ENCODE measurements at places on chromosomes 1 and 21.

- no peak for DNase-seq
Measured at GRCh38 chr21:43262427-43262826, 93.6 kb downstream of the CRYAA start.

DNA sequence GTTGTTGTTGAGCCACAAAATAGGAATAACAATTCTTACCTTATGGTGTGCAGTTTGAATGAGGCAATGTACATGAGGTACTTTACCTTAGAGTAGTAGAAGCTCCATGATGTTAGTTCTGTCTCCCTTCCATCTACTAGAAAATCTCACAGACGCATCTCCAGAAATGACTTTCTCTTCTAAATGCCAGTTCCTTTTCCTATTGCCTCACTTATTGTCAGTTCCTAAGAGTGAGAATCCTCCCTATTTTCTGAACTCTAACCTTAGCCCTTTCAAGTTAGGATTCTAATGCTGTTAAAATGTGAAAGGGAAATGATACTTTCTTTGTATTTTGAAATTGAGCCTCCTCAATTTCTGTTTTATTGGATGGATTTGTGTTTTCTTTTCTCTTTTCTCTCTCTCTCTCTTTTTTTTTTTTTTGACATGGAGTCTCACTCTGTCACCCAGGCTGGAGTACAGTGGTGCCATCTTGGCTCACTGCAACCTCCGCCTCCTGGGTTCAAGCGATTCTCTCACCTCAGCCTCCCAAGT lies 18.6 kb upstream of the MAPKAPK2 start:
- no peak for DNase-seq

DNA sequence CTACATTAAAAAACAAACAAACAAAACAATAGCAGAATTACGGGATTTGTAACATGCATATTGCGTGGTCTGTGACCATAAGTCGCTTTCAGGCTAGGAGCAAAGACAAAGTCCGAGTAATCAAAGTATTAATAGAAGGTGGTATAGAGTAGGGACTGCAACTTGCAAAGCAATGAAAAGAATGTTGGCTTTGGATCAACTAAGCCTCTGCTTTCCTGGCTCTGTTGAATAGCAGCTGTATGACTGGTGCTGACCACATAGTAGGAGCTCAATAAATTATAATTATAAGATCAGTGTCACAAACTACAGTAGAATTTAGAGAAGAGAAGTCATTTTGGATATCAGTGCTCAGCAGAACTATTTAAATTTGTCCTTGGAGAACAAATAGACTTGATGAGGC lies 586.4 kb downstream of the DPYD start:
- DNase-seq, result no peak

- DNase-seq, result no peak
Measured at GRCh38 chr1:169484683-169485430, 887 bp downstream of the SLC19A2 start.

- DNase-seq, result no peak
Measured at GRCh38 chr1:51997974-51998382, 7.5 kb upstream of the RAB3B start.

GRCh38 chr1:203628201-203629015 lies 1.8 kb downstream of the ATP2B4 start:
- DNase-seq, result no peak

GRCh38 chr1:234943836-234944402 lies 184.7 kb downstream of the TOMM20 start:
- no peak for DNase-seq

- no peak for DNase-seq
Measured at GRCh38 chr1:183065168-183065706, 42.0 kb downstream of the LAMC1 start.

DNA sequence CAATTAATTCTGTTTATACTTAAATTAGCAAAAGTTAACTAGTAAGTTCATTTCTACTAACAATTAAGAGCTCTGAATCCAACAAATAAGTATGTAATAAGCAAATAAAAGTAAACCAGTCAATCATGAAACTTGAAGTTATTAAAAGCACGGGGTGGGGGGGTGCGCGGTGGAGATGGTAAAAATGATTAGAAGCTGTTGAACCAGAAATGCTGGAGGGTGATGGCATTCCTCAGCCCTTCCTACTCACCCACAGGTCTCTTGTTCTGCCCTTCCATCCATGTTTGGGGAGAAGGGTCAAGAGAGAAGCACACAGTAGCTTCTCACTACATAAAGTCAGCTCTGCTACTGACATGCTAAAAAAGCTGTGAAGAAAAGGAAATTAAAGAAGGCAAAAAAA lies 63.5 kb downstream of the AKT3 start:
- DNase-seq, result no peak

GRCh38 chr1:232610192-232610901 lies 19.6 kb downstream of the SIPA1L2 start:
- no peak for DNase-seq

DNA sequence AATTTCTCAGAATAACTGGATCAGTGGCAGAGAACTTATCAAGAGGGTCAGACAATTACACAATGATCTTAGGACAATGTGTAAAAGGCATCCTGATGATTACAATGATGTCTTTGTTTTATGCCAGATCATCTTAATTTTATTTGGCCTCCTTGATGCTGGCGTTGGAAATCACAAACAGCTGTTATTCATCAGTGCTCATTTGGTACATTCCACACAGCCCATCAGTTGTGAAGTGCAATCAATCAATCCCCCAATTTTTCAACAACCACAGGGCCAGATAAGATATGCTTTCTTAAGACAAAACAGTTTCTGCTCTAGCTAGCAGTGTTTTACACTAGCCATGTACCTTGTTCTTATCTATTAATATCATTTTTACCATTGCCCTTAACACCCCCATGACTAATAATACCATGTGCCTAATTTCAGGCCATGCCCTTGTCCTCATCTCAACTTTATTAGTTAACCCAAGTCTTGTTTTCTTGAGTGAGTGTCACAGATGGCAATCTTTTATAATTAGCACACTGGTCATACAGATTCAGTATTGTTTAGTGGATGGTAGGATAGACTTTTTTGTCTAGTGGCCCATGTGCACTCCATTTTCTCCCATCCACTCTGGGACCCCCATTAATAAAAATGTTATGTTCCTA lies 40.8 kb upstream of the COL24A1 start:
- DNase-seq, result no peak

- DNase-seq, result no peak
Measured at GRCh38 chr1:157390651-157391050, 161.7 kb downstream of the FCRL5 start.

DNA sequence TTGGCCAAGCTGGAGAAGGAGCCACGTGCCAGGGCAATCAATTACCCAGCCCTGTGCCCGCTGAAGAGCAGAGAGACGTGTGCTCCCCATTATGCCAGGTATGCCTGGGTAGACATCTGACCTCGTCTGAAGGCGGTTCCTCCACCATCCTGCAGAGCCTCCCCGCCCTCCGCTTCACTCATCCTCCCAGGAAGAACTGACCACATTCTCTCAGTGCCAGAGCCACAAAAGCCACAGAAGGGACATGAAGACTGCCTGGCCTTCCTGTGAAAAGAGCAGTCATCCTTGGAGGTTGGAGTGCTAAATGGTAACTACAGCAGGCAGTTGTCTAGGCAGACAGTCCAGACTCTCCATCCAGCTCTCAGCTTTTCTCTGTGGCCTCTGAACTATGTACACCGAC lies 12.0 kb downstream of the SYT2 start:
- DNase-seq, result no peak

- DNase-seq, result no peak
Measured at GRCh38 chr1:161177936-161178244, 583 bp upstream of the B4GALT3 start.

DNA sequence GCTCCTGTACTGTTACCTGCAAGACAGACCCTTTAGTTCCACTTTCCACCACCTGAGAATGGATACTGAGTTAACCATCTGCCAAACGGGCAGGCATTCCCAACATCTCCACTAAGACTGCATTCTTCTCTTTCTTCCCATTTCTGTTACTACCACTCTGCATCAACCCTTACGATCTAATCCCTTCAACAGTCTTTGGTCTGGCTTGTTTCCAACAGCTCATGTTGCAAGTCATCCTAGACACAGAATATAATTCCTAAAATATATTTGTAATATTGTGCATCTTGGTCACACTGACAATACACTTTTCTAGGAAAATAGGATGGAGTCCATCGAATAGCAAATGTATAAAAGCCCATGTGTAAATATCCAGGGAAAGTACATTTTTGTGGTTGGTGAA lies 166.7 kb downstream of the SIPA1L2 start:
- DNase-seq, result no peak

DNA sequence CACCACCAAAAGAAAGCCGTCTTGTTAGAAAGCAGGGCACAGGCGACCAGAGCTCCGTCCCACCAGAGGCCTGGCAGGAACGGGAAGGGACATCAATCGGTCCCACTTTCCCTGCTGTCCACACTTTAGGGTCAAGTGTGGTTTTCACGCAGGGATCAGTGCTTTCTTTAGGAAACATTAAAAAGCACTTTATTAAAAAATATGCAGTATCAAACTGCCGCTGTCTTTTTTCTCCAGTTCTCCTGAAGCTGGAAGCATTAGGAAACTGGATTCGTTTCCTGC lies 437 bp downstream of the IFNLR1 start:
- no peak for DNase-seq

DNA sequence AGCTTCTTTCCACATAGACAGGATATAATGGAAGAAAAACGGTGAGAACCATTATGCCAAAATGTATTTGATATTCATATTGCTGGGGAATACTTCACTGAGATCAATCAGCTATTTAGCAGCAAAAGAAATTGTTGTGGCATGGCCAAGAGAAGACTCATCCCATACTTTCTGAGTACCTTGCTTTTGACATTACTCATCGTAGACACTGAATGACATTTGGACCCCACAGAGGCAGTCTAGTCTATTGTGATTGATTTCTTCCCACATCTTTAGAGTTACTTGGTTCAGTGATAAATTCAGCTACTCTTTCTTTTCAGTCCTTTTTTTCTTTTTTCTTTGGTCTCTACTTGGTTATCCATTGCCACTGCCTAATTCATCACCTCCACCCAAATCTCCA lies 22.1 kb downstream of the ATP1B1 start:
- no peak for DNase-seq

GRCh38 chr1:231866392-231867331 lies 240.1 kb downstream of the DISC1 start:
- DNase-seq, result peak; percentile 8

DNA sequence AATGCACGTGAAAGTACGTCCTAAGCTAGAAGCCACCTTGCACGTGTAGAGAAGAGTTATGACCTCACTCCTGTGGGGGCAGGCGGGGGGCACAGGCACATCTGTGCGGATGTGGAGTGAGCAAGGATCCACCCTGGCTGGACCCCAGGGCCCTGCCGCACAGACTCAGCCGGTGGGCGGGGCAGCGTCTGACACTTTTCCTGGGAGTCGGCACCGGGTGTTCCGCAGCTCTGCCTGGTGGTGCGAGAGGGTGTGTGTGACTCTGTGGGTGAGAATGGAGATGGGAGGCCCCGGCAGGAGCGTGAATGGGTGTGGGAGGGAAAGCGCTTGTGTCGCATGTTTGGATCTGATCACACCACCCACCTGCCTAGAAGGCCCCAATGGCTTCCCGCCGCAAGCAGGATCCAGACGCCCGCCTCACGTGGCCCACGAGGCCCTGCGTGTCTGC lies 29.5 kb downstream of the RAP1GAP start:
- DNase-seq, result no peak

DNA sequence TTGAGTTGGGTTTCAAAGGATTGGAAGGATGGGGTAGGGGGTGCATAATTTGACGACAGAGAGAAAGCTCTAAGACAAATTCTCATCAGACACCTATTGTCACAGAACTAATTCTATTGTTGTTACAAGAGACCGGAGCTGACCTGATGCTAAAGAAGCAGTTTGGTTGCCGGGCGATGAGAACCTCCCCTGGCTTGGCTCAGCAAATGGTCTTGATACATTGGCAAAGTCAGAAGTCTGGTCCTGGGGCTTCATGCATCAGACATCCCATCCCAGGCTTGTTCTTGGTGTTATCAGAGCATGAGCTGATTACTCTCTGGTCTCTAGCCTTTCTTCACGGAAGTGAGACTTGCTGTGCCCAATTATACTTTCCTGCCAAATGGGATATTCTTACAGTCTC lies 15.4 kb downstream of the TRIM67 start:
- DNase-seq, result no peak

DNA sequence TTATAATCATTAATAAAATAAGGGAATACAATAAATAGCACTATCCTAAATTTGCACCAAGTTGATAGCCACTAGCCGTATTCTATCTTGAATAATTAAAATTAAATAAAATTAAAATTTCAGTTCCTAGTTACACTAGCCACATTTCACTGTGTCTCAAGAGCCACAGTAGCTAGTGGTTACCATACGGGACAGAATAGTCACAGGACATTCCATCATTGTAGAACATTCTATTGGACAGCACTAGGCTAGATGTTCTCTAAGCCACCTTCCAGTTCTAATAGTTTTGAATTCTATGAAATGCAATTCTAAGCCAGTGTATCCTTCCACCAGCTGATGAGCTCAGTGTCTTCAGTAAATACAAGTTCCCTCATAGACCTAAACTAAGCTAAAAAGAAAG lies 71.1 kb upstream of the GOLT1A start:
- no peak for DNase-seq

GRCh38 chr1:166511761-166512160 lies 327.5 kb upstream of the POGK start:
- no peak for DNase-seq

GRCh38 chr1:97936976-97937375 lies 16.1 kb upstream of the DPYD start:
- DNase-seq, result no peak

GRCh38 chr21:44818640-44819011 lies 764 bp upstream of the SUMO3 start:
- no peak for DNase-seq

DNA sequence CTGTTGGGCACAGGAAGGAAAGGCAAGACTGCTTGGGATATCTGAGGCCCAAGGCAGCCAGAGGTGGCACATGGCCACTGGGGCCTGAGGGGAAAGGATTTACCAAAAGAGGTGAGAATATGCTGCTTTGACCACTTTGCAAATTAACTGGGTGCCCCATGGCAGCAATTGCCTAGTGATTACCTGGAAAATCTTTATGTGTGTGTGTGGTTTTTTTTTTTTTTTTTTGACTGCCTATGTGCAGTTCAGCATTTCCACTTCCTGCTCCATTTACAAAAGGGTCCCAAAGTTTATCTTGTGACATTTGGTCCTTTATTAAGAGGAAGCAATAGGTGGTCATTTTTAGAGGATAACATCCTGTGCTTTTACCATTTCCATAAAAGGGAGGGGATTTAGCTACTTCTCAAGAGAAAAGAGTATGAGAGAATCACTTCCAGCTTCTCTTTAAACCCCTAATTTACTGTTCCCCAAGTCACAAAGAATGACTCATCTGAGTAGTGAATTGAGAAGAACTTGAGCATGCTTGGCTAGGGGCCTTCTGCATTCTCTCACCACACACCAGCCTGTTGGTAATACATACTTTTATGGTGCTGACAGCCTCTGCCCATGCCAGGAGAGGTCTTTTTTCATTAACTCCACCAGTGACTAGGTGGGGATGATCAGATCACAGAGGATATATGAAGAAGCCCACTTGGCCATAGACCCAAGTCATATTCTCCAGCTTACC lies 52.1 kb downstream of the SYDE2 start:
- DNase-seq, result no peak

GRCh38 chr1:64537942-64538341 lies 68.0 kb downstream of the CACHD1 start:
- DNase-seq, result no peak

GRCh38 chr1:109133815-109134214 lies 19.9 kb downstream of the ELAPOR1 start:
- no peak for DNase-seq

All from stimulated activated CD8-positive, alpha-beta memory T cell treated with anti-CD3 and anti-CD28 coated beads, Interleukin-4, amount 100 ng/mL, for 1 hour (primary cell).